ENCODE measurements at places on chromosomes 5 and 9.

- DNase-seq: no peak
Measured at GRCh38 chr5:133427121-133427777, 185.1 kb downstream of the FSTL4 start.

GRCh38 chr9:126979461-126979860, 64.9 kb downstream of the RALGPS1 start:
- DNase-seq: no peak

GRCh38 chr5:141094481-141095262, at the start of gene PCDHB2:
TSS of gene PCDHB2 (plus strand) at chr5:141094615. CDS start at chr5:141094791, 176 bp downstream.
- peak; percentile 18 for DNase-seq

DNA sequence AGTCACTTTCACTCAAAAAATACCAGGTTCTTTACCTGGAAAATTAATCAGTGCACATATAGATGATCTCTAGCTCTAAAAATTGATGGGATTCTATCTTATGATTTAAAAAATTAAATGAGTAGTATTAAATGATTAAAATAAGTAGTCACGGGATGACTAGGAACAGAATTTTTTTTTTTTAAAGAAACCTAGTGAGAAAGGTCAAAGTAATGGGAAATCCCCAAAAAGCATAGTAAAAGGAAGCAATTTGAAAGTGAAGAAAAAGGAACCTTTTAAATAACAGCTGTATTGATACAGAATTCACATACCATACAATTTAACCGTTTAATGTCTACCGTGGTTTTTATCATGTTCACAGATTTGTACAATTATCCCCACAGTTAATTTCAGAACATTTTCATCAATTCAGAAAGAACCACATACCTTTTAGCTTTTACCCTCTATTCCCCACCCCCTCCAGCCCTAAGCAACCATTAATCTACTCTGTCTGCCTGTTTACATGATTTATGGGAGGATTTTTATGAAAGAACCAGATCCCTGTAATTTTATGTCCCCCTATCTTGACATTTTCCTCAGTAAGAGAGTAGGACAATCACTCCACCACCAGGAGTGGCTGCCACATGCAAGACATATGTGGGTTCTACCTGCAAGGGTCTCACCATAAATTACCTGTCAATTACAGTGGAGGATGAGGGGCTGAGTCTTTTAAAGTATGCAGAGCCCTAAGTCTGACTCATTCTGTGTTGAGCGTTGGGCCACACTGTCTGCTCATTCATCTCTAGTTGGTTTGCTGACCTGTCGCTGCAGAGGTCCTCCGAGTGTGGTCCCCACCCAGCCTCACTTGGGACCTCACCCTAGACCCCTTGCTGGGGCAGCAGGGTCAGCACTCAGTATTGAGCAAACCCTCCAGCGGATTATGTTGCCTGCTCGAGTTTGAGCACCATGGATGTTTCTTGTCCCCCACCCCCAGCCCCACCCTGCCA, 16.0 kb downstream of the ANKRD33B start:
- DNase-seq: no peak

GRCh38 chr5:160092514-160092913, 26.7 kb downstream of the PWWP2A start:
- DNase-seq: no peak

DNA sequence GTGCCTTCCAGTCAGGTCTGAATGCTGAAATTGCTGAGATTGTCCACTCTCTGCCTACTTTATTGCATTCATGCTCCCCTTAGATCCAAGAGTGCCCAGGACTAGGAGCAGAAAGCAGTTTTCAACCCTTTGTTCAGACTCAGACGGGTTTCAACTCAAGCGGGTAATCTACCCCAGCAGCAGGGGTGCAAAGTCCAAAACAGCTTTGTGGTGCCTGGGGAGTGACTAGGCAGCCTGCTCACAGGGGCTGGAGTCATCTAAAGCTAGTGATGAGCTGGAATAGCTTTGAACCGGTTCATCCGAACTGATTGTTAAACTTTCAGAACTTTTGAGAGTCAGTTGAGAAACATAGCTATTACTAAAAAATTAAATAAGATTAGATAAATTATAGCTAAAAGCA, 71.0 kb upstream of the IQGAP2 start:
- no peak for DNase-seq

DNA sequence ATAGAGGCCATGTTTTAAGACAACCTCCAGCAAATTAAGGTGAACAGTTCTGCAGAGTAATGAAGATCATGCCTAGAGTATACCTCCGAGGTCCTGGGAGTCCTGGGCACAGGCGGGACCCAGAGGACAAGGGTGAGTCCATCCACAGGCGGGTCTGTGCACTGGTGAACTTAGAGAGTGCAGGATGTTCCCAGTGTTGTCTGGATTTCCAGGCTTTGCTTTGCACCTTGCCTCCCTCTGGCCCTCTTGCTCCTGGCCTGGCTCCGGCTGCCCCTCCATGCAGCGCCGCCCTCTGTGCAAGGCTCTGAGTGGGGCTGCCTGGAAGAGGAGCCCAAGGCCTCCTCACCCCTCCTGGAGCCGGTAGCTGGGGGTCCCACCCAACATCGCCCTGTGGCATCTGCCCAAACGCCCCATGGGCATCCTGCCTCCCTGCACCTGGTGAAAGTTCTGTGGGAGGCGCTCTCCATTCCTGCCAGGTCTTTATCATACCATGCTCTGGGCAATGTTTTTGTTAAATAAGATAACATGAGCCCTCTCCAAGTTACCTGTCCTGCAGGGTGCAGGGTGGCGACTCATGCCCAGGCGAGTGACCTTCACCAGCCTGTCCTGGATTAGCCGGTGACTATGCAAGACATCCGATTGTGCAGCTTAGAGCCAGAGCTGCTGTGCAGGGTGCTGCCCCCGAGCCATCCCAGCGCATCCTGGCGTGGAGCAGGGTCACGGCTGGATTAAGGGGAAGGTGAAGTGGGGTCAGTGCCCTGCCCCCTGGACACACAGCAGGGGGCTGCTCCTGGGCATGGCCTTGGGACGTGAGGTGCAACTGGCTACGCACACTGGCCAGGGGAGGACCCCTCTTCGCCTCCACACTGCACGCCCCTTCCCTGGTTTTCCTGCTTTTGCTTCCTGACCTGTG, 41.3 kb upstream of the LPCAT1 start:
- DNase-seq: no peak

DNA sequence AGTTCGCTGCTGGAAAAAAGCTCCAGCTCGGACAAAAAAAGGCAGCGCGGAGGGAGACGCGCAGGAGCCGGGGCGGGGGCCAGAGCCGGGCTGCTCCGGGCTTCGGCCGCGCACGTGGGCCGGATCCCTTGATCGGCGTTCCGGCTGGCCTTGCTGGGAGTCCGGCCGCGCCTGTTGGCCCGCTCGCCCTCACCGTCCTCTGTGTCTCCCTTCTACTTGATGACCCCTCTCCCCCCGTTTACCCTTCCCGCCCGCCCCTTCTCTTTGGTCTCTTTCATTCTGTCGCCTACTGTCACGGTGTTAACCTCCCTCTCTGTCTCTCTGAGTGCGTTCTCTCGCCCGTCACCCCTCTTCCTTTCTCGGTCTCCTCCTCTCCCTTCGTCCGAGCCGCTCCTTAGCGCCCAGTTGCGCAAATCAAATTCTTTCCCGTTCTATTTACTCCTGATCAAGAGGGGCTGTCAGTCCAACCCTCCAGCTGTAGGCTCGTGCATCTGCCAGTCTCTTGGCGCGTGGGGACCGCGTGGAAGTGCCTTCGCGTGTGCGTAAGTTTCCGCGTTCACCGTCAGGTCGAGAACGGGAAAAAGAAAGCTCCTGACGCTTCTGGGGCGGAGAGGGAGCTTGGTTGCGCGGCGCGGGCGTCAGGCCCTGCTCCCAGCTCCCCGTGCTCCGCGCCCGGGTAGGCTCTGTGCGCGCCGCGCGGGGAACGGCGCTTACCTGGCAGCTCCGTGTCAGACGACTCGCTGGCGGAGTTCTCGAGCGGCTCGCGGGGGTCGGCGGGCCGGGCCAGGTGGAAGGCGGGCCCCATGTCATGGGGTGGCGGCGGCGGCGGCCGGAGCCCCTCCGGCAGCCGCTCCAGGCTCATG, 798 bp downstream of the PITX1 start:
- no peak for DNase-seq

DNA sequence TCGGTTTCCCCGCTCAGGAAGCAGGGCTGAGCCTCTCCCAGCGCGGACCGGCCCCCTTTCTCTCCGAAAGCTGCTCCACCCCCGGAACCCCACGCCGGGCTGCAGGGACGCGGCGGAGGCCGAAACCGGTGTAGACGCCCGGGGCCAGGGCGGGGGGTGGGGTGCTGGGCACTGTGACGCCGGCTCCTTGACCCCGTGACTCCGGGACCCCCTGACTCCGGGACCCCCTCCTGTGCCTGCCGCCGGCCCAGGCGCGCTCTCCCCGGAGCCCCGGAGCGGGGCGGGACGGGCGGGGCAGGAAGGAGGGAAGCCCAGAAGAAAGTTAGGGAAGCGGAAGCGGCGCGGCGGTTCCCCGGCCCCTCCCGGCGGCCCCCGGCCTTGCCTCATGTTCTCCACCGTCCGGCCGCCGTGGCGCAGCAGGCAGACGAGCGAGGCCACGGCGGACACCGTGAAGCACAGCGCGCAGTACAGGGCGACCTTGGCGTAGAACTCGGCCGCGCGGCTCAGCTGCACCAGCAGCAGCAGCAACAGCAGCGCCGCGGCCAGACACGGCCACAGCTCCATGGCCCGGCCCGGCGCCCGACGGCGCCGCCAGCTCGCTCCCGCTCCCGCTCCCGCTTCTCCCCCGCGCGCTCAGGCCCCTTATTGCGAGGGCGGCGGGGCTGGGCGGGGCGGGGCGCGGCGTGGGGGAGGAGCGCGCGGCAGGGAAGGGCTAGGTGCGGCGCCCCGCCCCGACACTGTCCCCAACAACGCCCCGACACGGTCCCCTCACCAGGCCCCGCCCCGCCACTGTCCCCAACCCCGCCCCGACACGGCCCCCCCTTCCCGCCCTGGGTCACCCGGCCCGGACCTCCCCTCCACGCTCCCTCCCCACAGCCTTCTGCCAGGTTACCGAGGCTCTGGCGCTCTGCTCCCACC, at the start of gene AGPAT2:
AGPAT2 (minus strand) TSS at position 664 of the 918 bp plus-strand sequence; CDS start at position 564, 100 bp downstream.
- no peak for DNase-seq

DNA sequence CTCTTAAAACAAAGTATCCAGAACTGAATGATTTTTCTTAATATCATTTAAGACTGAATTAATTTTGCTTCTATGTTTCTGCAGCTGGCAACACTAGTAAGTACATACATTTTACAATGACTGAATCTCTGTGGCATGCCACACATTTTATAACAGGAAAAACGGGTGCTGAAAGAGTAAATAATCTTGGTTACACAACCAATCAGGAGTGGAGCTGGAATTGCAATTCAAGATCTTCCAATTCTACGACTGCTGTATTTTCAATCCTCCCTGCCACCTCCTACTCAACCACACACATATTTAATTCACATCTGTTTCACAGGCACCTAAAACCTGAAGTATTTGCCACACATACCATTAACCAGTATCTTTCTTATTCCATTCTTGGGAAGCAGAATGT, 52.7 kb upstream of the NR5A1 start:
- no peak for DNase-seq

DNA sequence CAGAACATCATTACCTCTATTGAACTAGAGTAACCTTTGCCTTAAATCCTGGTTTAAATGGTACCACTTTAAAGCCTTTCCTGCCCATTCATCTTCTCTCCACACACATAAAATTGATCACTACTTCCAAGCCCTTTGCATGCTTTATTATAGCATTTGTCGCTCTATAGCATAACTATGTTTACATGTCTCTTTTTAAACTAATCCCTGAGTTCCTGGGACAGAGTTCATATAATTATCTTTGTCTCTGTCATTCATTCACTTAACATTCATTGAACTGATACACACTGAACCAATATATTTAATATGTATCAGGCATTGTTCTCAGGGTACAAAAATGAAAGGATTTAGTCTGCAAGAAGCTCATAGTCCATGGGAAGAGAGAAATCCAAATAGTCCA, 37.3 kb downstream of the RECK start:
- no peak for DNase-seq
